Muscle of leg (tissue), 16 donors: ENCODE measurements at places on chromosomes 6 and 20. TPM values are rescaled to one million over a fixed set of nuclear protein-coding genes. Genes with fewer than 3 reads are reported as not detected.

DNA sequence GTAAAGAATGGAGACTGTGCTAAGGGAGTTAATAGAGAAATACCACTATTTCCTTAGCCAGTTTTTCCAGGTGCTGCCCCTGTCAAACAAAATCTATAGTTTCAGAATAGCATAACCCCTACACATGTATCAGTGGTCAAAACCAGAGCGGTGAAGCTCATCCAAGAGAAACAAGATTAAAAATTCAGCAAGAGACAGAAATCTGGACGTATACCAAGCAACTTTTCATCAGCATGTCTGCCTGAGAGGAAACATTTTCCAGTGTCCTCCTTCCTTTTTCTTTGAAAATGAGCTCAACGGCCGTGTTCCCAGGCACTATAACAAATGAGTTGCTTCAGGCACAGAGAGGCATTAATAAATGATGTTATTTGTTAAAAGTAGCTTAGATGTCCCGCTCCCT, 416.5 kb downstream of the BCKDHB start:
- peak; percentile 75 for DNase-seq

DNA sequence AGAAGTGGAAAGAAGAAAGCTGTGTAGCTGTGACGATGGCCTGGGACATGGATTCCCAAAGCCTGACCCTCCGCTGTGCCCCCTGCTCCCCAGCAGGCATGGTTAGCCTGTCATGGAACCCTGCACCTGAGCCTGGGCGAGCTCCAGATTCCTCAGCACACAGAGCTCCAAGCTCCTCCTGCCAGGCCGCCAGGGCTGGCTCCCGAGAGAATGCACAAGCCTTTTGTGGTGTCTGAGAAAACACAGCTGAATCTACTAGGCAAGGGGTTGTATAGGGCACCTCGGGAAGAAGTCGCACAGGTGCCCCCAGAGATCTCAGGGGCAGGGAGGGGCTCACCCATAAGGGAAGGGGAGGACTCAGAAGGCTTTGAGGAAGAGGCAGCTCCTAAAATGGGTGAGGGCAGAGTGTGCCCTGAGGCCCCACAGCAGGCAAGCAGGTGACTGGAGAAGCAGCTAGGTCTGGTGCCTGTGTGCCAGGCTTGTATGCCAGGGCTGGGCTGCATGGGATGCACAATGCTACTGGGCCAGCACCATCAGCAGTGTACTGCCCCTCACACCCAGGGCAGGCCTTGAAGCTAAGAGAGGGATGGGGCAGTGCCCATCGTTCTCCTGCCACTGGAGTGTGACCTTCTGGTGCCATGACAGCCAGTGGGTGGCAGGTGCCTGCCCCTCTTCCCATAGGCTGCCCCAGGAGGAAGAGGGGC, 64.3 kb upstream of the CD93 start:
- DNase-seq = no peak

- DNase-seq = no peak
These were observed 358.5 kb downstream of the ZFAND3 start for GRCh38 chr6:38177882-38178583.

SLC17A3 gene
- total RNA-seq = not detected

GRCh38 chr6:107495971-107496370, 6.1 kb downstream of the SOBP start:
- DNase-seq = peak; percentile 66

- DNase-seq = peak; percentile 31
These were observed 3.9 kb downstream of the CNPY3 start for GRCh38 chr6:42933205-42933604.

TNFRSF21 gene
- total RNA-seq = 10.2 TPM

- no peak for DNase-seq
These were observed 289.2 kb upstream of the FOXQ1 start for GRCh38 chr6:1022719-1023118.

DNA sequence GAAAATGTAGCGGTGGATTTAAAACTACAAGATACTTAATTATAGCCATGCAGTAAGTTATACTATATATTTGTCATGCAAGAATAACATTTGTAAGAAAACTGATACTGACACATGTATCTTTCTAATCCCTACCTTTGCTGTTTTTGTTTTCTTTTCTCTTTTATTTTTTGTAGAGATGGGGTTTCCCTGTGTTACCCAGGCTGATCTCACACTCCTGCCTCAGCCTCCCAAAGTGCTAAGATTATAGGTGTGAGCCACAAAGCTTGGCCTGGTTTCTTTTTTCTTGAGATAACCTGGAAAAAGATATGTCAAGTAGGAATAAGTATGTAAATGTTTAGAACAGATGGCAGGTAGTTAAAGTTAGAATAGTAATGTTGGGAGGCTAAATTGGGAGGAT, 44.1 kb downstream of the MAPK14 start:
- no peak for DNase-seq
